ENCODE measurements at places on chromosomes 13 and 19.
A peak's percentile ranks its signal among the peaks of the same experiment; 100 is the strongest.

DNA sequence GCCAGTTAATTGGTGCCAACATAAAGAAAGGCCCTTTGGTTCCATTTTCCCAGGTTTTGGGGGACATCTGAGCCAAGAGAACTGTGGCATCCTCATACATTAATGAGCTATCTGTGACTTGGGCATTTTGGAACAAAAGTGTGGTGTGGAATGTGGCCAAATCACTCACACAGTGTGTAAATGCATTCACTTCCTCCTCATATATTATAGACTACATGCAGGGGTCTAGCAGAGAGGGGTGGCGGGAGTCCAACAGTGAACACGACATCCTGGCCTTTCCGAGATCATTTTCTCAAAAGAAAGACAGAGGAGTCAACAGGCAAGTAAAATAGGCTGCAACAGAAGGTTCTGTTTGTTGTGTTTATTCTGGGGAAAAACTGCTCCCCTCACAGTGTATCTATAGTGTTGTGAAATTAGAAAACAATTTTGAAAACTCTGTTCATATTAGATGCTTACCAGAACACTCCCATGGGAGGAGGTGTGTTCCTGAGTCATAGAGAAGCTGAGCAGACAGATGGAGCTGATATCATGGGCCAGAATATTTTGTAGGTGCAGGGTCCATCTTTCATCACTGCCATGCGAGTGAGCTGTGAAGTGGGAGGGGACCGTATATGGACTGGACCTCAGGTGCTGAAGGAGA is 36.9 kb downstream of the PABPC3 start:
- no peak for DNase-seq

GRCh38 chr13:97629601-97630272 is 195.8 kb downstream of the RAP2A start:
- DNase-seq, result no peak

DNA sequence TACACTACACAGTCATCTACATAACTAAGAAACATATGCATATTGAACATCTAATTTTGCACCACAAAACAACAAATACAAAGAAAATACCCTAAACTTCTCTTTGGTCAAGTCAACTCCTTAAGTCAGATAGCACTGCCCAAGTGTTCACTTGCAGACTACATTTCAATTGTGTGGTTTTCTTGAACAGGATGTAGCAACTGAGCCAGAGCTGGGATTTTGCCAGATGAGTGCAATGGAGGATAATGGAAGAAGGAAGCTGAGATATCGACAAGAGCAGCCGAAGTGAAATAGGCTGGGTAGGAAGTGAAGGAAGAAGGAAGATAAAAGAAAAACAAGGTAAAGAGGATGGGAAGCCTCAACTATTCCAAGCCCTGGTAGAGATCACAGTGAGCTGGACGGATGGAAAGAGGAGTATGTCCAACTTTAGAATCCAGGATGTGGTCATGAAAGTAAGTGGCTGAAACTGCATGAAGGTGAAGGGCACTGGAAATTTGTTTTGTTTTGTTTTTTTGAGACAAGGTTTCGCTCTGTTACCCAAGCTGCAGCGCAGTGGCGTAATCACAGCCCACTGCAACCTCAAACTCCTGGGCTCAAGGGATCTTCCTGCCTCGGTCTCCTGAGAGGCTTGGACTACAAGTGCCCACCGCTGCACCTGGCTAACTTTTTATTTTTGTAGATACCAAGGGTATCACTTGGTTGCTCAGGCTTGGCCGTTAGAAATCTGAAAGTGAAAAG is 15.0 kb downstream of the NUFIP1 start:
- peak; percentile 63 for DNase-seq

DNA sequence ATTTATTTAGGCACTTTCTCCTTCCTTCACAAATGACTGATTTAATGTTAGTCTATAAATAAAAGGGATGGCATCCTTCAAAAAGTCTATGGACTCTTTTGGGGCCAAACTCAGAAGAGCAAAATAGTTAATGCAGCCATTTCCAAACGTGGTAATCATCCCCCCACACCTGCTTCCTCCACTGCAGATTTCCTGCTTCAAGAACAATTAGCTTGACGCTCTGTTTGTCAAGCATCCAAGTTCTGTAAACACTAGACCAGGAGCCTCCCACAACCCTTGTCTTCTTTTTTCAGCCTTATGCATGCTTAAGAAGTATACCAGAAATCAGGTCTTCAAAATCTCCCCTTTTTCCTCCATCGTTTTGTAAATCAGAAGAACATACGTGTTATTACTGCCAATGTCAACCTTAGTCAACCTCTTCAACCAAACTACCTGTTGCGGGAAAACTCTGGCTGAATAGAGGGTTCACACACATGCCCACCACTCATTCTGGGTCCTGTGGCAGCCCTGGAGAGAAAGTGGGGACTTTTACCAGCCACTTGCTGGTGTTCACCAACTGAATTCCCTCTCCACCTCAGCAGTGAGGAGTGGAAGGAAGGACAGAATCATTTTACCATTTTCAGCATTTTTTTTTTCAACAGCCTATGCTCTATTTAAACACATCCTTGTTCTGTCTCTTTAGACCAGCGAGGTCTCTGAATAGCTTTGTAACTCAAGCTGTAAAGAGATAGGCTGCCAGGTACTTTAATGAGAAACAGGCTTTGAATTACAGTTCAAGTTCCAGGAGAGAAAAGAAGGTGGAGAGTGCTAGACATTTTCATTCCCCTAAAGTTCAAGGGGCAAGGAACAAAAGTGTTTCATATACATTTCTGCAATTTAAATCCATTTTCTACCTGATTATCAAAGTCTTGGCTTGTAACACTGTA is 39.1 kb downstream of the EFNB2 start:
- DNase-seq, result no peak

GRCh38 chr19:2603334-2603733 is 99.2 kb downstream of the GNG7 start:
- peak; percentile 77 for DNase-seq

GRCh38 chr13:49287995-49288394 is 40.3 kb downstream of the CDADC1 start:
- no peak for DNase-seq

GRCh38 chr13:99821741-99822140 is 149.8 kb downstream of the ZIC5 start:
- DNase-seq, result no peak

DNA sequence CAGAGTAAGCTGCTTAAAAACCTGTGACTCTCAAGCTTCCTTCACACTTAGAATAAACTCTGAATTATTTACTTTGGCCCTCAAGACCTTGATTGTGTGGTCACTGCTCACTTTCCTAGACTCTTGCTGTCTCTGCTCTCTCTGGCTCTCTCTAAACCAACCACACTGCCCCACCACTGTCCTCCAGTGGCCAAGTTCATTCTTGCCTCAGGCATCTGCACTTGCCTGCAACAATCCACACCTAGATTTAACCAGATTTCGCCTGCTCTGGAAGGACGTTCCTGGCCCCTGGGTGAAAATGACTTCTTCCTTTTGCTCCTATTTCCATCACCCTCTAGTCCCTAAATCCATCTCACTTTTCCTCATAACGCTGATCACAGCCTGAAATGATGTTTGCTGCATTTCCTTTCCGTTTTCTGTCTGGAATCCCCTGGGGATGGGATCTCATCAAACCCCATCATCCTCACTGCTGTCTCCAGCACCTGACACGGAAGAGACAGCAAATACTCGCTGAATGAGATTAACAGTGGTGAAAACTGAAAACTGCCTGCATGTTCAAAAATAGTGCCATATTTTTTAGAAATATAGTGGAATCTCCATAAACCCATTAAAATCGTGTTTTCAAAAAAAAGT is 232.6 kb downstream of the UQCRFS1 start:
- no peak for DNase-seq

- DNase-seq, result no peak
Measured at GRCh38 chr19:54462047-54462654, 1.4 kb downstream of the LENG9 start.

DNA sequence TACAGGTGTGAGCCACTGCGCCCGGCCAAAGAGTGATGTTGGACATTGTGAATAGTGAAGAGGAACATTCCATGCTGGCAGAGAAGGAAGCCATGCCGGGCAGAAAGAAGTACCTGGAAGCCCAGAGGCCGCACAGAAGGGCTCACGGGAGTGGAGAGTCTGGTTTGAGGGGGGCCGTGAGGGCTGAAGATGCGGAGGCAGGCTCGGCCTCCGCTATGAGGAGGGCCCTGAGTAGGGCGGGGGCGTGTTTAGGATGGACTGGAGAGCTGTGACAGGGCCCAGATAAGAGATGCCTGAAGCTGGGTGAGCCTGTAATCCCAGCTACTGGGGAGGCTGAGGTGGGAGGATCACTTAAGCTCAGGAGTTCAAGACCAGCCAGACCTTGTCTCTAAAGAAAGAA is 1.6 kb downstream of the JOSD2 start:
- DNase-seq, result no peak

GRCh38 chr19:41000310-41000737 is 9.2 kb downstream of the CYP2B6 start:
- DNase-seq, result no peak

- no peak for DNase-seq
Measured at GRCh38 chr13:50290186-50290585, 274.9 kb downstream of the KCNRG start.

DNA sequence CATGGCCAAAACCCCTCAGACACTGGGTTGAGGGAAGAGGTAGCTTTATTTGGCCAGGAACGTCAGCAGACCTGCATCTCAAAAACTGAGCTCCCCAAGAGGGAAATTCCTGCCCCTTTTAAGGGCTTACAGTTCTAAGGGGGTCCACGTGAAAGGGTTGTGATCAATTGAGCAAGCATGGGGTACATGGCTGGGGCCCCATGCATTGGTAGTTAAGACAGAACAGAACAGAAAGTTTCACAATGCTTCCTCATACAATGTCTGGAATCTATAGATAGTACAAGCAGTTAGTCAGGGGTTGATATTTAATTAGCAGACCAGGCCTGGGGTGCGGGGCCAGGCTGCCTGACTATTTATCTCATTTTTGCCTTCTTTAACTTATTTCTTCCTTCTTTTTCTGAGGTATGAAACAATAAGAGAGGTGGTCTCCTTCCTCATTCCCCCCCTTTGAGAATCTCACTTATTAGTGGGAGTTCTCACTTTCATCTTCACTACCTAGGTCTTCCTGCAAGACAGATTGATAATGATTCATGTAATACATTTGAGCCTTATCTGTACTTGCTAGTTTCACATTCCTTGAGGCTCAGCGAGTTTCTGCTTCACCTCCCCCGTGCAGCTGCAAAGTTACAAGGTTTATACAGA is 84.8 kb downstream of the SLC25A15 start:
- no peak for DNase-seq

- DNase-seq, result no peak
Measured at GRCh38 chr13:49206641-49207040, 13.5 kb upstream of the MLNR start.

DNA sequence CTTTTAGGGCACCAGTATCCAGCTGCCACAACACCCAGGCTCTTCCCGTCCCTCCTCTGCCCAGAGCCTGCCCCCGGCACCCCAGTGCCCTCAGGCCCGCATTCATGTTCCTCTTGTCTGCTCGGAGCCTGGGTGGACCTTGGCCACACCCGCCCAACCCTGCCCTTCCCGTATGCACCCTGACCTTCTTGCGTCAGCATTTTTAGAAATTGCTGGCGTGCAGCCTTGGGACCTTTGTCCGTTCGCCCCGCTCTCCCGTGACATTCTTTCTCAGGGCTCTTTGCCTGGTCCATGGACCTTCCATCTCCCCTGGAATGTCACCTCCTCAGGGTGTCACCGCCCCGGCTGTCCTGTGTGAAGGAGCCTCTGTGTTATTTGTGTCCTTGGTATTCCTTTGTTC is 7.6 kb downstream of the NUCB1 start:
- DNase-seq, result no peak

GRCh38 chr19:51815043-51815442 is 20.1 kb downstream of the FPR3 start:
- DNase-seq, result no peak

DNA sequence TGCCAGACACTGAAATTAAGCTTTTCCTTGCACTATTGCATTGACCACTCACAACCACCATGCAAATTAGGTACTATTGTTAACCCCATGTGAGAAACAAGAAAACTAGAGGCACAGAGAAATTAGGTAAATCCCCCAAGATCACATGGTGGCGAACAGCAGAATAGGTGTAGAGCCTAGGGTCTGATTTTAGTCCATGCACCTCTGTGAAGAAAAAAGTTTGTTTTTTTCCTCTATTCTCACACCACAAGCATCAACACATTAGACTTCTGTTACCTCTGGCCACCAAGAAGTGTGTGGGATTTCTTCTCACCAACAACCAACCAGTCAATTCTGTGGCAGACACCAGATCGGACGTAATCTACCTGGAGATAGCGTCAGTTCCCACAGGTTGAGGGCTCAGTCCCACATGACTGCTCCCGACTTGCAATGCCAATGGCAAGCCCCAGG is 391.9 kb downstream of the COG6 start:
- no peak for DNase-seq

DNA sequence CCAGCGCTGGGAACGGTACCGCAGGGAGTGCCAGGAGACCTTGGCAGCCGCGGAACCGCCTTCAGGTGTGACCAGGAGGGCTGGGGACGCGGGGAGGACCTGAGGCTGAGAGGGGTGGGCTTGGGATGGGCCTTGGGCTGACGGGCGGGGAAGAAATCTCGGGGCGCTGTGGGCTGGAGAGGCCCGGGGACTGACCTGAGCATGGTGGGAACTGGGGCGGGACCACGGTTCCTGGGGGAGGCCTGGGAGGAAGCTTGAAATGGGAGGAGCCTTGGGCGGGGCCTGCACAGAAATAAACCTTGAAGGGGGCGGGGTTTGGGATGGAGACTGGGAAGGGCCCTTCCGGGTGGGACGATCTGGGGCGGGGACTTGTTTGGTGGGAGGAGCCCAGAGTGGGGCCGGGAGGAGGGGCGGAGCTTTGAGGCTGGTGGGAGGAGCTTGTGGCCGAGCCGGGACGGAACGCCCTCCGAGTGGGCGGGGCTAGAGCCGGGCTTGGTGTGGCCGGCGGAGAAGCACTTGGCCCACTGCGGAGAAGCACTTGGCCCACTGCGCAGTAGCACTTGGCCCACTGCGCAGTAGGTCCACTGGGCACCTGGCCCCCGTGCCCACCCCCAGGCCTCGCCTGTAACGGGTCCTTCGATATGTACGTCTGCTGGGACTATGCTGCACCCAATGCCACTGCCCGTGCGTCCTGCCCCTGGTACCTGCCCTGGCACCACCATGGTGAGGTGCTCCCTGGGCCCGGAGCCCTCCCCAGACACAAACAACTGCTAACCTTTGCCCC is 2.8 kb downstream of the GIPR start:
- DNase-seq, result no peak
